Naive thymus-derived CD4-positive, alpha-beta T cell (primary cell): ENCODE measurements at places on chromosomes 16 and 17.

DNA sequence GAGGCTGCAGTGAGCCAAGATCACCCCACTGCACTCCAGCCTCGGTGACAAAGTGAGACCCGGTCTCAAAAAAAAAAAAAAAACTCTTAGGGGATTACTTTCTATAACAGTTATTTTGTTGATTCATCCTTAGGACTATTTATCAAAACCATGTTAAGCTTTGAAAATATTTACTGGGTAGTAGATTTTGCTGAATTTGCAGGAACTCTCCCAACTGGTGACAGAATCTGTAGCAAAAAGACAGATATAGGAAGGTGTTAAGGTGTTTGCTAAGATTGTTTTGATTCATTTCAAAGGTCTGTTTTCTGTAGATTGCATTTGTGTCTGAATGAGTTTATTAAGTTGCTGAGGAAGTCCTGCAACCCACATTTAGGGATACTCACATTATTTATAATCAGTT is 192.6 kb downstream of the PRKCA start:
- H3K27ac ChIP-seq: no peak overlapping the region
- no peaks in the 10 kb centered on the region for H3K36me3 ChIP-seq
- H3K4me1 ChIP-seq: peaks cover 40% of the 10 kb centered on the region
- H3K4me3 ChIP-seq: no peak overlapping the region
- DNase-seq: no peak
- no peaks in the 10 kb centered on the region for H3K27me3 ChIP-seq

GRCh38 chr16:88718178-88718577 is 11.9 kb downstream of the CTU2 start:
- DNase-seq: no peak
- no peak overlapping the region for H3K27ac ChIP-seq

DNA sequence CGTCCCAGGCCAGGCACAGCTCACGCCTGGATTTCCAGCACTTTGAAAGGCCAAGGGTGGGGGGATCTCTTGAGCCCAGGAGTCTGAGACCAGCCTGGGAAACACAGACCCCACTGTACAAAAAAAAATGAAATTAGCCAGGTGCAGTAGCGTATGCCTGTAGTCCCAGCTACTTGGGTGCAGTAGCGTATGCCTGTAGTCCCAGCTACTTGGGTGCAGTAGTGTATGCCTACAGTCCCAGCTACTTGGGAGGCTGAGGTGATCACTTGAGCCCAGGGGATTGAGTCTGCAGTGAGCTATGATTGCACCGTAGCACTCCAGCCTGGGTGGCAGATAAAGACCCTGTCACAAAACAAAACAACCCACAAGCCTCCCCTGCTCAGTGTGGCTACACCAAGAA is 27.0 kb upstream of the SLC25A19 start:
- DNase-seq: no peak
- no peak overlapping the region for H3K4me3 ChIP-seq
- no peaks in the 10 kb centered on the region for H3K27me3 ChIP-seq
- H3K4me1 ChIP-seq: no peaks in the 10 kb centered on the region
- no peak overlapping the region for H3K27ac ChIP-seq

GRCh38 chr17:77709594-77709993 is 248.9 kb upstream of the TNRC6C start:
- H3K27me3 ChIP-seq: peaks cover 3% of the 10 kb centered on the region
- no peak for DNase-seq
- no peaks in the 10 kb centered on the region for H3K36me3 ChIP-seq
- no peak overlapping the region for H3K27ac ChIP-seq

- peak overlapping the region; percentile 31 for H3K4me3 ChIP-seq
- peak overlapping the region; percentile 44 for H3K27ac ChIP-seq
- DNase-seq: no peak
- no peaks in the 10 kb centered on the region for H3K36me3 ChIP-seq
- peaks cover 34% of the 10 kb centered on the region for H3K4me1 ChIP-seq
Measured at GRCh38 chr17:16989953-16990860, 18.3 kb upstream of the TNFRSF13B start.

GRCh38 chr17:6328279-6328678 is 106.6 kb downstream of the AIPL1 start:
- no peak for DNase-seq
- H3K4me3 ChIP-seq: no peak overlapping the region
- no peak overlapping the region for H3K27ac ChIP-seq
- H3K4me1 ChIP-seq: no peaks in the 10 kb centered on the region
- H3K36me3 ChIP-seq: no peaks in the 10 kb centered on the region

- H3K4me3 ChIP-seq: no peak overlapping the region
- no peaks in the 10 kb centered on the region for H3K36me3 ChIP-seq
- H3K27ac ChIP-seq: no peak overlapping the region
- H3K4me1 ChIP-seq: no peaks in the 10 kb centered on the region
- no peak for DNase-seq
- H3K27me3 ChIP-seq: no peaks in the 10 kb centered on the region
Measured at GRCh38 chr16:10103118-10103517, 79.1 kb downstream of the GRIN2A start.

DNA sequence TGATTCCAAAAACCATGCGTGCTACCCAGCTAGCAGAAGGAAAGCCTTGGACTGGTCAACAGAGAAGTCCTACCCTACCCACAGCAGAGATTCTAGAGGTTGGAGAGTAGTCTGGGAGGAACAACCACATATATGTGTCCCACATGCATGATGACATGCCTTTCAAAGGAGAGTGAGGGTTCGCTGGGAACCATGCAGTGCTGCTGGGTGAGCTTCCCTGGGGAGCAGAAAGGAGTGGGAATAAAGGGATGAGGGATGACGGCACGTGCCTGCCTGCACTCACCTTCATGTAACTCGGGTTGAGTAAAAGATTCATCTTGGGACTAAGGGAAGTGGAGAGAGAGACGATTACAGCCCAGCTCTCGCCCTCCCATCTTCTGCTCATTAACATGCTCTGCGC is 9.8 kb downstream of the CPSF4L start:
- H3K4me3 ChIP-seq: no peak overlapping the region
- DNase-seq: no peak
- no peak overlapping the region for H3K27ac ChIP-seq
- H3K36me3 ChIP-seq: peaks cover 9% of the 10 kb centered on the region
- H3K27me3 ChIP-seq: no peaks in the 10 kb centered on the region

DNA sequence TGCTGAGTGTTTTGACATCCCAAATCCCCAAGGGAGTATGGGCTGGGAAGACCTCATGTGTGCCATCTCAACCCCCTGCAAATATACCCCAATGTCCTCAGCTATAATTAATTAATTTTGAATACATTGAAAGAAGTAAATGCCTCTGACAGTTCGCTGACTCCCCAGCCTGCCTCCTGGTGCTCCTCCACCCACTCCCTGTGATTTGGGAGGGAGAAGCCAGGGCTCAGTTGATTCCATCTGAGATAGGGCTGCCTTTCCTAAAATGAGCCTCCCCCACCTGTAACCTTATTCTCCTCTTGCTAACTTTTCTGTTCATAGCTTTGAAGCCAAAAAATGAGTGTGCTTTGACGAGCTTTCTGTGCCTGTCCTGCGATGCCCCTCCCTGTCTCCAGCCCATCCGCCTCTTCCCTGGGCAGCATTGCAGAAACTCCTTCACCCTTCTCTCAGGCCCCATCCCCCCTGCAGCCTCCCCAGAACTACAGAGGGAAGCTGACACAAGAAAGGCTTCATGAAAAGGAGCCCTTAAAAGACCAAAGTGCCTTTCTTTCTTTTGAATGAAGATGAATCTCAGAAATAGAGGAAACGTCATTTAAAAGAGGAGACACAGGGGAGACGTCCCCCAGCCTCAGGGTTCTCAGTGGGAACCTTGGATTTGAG is 70.3 kb downstream of the HLF start:
- no peak overlapping the region for H3K27ac ChIP-seq
- H3K36me3 ChIP-seq: no peaks in the 10 kb centered on the region
- H3K27me3 ChIP-seq: no peaks in the 10 kb centered on the region
- no peak overlapping the region for H3K4me3 ChIP-seq

DNA sequence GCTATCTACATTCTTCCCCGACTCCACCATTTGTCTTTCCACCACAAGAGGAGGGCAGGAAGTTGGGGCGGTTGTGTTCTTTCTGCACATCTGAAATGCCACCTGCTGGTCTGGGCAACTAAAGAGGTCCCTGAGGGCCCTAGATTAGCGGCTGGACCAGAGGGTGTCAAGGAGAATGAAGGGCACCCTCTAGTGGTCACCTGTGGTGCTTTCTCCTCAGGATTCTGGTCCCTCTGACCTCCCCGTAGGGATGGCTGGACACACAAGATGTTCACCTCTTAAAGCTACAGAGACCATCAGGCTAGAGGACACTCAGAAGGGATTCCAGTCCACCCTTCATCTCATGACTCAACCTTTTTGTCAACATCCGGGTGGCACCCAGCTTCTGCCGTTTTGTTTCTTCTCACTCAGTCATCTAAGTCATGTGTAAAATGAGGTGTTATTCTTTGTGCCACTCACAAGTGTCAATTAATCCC is 2.9 kb upstream of the SCIMP start:
- no peaks in the 10 kb centered on the region for H3K27me3 ChIP-seq
- DNase-seq: no peak
- H3K4me1 ChIP-seq: peaks cover 40% of the 10 kb centered on the region
- no peak overlapping the region for H3K4me3 ChIP-seq

DNA sequence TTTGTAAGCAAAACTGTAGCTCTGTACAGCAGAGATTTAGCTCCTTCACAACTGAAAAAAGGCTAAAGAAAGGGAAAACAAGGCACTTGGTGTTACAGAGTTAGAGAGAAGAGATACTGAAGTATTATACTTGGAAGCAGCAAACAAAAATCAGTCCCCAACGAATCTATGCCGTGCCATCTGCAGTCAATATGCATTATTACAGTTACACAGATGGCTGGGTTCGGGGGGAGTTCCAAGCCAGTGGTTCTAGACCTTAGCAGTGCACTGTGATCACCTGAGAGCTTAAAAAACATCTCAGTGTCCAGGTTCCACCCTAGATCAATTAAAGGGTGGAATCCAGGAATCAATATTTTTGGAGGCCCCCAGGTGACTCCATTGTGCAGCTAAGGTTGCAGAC is 489.9 kb downstream of the SHISA9 start:
- H3K4me1 ChIP-seq: no peaks in the 10 kb centered on the region
- H3K27ac ChIP-seq: no peak overlapping the region
- no peak for DNase-seq

DNA sequence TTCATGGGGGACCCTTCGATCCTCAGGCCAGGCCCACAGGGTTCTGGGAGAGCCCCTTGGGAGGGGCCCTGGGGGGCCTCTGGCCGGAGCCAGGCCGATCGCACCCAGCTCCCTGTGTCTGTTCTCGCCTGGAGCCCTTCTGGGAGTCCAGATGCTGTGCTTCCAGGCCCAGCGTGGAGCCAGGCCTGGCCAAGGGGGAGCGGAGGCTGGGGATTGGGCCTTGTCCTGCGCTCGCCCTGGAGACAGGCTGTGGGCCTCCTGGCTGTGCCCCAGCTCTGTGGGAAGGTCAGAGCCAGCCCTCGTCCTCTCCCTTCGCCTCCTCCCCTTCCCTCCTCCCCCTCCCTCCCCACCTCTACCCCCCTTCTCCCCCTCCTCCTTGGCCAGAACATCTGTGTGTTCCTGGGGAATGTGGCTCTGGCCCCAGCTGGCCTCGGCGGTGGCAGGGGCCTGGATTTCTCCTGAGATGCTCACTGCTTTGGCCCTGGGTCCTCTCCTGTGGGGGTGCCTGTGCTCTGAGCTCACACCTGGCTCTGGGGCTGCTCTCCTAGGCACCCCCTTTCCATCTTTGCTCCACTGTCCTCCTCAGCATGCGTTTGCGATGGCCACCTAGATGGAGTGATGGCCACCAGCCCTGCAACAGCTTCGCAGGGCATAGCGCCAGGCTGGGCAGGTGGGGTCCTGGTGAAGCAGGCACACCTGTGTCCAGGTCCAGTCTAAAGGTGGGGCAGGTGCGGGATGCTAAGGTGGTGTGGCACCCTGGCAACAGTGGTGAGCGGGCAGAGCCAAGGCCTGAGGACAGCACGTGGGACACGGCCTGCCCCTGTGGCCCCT is 90.6 kb upstream of the CIBAR2 start:
- H3K4me1 ChIP-seq: no peaks in the 10 kb centered on the region
- no peaks in the 10 kb centered on the region for H3K36me3 ChIP-seq
- no peaks in the 10 kb centered on the region for H3K27me3 ChIP-seq
- H3K27ac ChIP-seq: no peak overlapping the region
- no peak overlapping the region for H3K4me3 ChIP-seq
- no peak for DNase-seq

DNA sequence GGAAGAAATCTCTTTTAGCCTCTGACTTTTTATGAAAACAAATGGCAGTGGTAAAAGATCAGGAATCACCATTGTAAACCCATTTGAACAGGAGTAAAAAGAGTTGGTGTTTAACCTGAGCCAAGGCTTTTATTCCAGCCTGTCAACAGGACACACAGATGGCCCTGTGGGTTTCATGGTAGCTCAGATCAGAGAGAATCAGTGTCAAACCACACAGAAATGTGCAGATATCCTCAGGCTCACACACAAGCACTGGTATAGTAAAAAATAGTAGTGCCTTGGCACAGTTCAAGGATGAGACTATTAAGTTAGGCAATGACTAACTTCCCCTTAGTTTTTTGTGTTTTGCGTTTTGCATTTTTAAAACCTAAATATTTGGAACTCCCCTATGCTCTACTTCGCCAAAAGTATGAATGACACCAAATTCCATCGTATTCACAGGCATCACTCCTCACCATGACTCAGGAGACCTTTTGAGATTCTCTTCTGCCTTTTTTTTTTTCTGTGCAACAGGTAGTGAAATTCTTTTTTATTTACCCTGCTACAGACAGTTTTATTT is 1200.0 kb downstream of the CDH11 start:
- H3K27me3 ChIP-seq: no peaks in the 10 kb centered on the region
- DNase-seq: no peak
- no peak overlapping the region for H3K4me3 ChIP-seq
- H3K36me3 ChIP-seq: no peaks in the 10 kb centered on the region

DNA sequence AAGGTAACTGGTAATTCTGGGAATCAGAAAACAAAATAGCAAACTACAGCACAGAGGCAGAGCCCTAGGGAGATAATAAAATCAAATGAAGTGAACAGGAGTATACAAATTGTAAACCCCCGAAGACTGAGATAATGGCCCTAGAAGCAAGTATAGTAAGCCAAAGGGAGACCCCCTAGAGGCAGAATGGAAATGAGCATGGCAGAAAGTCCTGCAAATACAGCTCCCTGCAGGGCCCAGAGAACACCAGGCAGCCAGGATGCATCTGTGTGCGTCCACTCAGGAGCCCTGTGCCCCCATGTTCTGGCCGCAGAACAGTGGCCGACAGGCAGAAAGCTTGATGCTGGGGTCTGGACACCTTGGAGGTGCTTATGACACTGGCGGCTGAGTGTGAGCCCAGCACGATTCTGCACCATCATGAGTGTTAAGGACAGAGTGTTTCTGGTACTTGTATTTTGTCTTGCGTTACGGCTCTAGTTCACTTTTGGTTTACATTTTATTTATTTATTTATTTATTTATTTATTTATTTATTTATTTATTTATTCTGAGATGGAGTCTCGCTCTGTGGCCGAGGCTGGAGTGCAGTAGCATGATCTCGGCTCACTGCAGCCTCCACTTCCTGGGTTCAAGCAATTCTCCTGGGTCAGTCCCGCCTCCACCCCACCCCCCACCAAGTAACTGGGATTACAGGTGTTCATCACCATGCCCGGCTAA is 48.7 kb downstream of the RGS9 start:
- no peaks in the 10 kb centered on the region for H3K27me3 ChIP-seq
- no peak overlapping the region for H3K27ac ChIP-seq
- H3K4me1 ChIP-seq: no peaks in the 10 kb centered on the region
- no peaks in the 10 kb centered on the region for H3K36me3 ChIP-seq
- H3K4me3 ChIP-seq: no peak overlapping the region

GRCh38 chr16:69180011-69180338 is 7.0 kb upstream of the SNTB2 start:
- H3K27ac ChIP-seq: no peak overlapping the region
- H3K27me3 ChIP-seq: no peaks in the 10 kb centered on the region
- no peak overlapping the region for H3K4me3 ChIP-seq
- H3K36me3 ChIP-seq: no peaks in the 10 kb centered on the region
- no peaks in the 10 kb centered on the region for H3K4me1 ChIP-seq
